Transverse colon (tissue), 4 donors: ENCODE measurements at places on chromosomes 6 and 20. TPM values are rescaled to one million over a fixed set of nuclear protein-coding genes. Genes with fewer than 3 reads are reported as not detected.

DNA sequence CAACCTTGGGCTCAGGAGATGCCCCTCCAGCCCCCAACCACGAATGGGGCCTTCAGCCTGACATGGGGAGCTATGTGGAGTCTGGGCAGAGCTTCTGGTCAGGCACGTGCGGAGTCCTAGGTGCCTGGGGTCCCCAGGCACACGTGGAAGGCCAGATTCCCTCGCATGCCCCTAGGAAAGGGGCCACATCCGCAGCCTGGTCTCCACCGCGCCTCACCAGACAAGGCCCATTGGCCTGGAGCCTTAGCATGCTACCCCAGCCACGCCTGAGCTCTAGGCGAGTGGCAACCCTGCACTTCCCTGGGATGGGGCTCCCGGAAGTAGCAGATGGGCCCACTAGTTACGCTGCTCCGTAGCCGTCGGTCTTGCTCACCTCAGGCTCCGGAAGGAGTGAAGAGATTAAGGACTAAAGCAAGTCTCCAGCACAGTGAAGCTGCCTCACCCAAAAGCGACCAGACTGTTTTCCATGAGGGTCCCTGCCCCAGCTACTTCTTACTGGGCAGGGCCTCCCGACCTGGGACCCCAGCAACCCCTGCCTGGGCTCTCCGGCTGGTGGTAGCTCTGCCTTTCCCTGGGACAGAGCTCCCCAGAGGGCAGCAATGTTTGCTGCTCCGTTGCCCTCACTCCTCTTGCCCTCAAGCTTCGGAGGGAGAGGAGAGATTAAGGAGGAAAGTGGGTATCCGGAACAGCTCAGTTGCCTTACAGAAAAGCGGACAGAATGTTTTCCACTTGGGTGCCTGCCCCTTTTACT is 93.2 kb upstream of the IMPG1 start:
- no peak for DNase-seq

GRCh38 chr6:12232339-12232738 is 57.8 kb upstream of the EDN1 start:
- DNase-seq = no peak

GRCh38 chr6:121548131-121548530 is 112.7 kb downstream of the GJA1 start:
- no peak for DNase-seq

- DNase-seq = no peak
Observed at GRCh38 chr6:25645916-25646315, 6.1 kb upstream of the SCGN start.

DNA sequence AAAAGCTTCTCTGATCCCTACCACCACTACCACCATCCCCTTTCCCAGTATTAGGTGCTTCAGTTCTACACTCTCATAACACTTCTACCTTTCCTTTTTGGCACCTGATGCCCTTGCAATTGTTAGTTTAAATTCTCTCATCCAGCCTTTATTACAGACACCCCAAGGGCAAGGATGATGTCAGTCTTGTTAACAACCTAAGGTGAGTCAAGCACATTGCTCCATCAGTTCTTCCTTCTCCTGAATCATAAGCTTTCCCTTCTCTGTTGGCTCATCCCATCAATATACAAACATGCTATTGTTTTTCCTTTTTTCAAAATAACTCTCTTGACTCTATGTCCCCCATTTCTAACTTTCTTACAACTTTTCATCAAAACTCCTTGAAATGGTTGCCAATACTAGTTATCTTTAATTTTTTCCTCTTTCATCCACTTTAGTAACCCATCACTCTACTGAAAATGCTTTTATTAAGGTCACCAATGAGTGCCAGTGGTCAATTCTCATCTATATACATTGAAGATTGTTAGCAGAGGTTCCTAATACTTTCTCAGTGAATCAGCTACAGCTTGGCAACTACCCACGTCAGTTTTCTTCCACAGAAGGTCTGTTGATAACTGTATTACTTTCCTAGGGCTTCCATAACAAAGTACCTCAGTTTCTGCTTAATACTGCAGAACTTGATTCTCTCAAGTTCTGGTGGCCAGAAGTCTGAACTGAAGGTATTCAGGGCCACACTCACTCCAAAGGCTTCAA is 97.1 kb upstream of the FLRT3 start:
- DNase-seq = no peak

SLC22A16 gene
- total RNA-seq = not detected

KIF6 gene
- not detected for total RNA-seq

DNA sequence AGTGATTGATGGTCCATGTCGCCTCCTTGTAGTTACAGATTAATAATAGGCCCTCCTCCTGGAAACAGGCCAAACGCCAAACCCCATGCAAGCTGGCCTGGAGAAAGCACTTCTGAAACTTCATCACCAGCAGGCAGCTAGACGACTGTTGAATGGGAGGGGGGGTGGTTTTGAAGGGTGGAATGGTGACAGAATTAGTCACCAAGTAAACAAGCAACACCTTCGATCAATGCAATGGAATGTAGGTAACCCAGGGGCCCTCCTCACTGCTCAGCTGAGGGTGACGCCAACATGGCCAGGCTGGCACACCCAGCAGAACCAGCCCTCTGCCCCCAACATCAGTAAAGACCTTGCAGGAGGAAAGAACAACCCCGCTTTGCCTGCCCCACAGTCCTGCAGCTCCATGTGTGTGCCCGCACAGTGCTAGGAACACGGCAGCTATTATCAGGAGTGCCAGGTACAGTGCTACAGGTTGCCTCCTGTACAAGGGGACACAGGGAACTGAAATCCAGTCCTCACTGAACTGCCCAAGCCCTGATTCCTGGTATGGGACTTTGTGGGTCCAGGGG is 2.7 kb downstream of the BCAS1 start:
- peak; percentile 82 for DNase-seq

GRCh38 chr20:7459083-7459482 is 481.2 kb downstream of the HAO1 start:
- no peak for DNase-seq

- DNase-seq = peak; percentile 43
Observed at GRCh38 chr6:28336284-28337120, 554 bp upstream of the ZSCAN31 start.

SASH1 gene
- total RNA-seq = 34.9 TPM

CGA gene
- total RNA-seq = not detected

GRCh38 chr6:36805917-36806316 is 33.3 kb downstream of the CPNE5 start:
- DNase-seq = no peak

NINL gene
- total RNA-seq = 4.0 TPM

KCNS1 gene
- not detected for total RNA-seq

DNA sequence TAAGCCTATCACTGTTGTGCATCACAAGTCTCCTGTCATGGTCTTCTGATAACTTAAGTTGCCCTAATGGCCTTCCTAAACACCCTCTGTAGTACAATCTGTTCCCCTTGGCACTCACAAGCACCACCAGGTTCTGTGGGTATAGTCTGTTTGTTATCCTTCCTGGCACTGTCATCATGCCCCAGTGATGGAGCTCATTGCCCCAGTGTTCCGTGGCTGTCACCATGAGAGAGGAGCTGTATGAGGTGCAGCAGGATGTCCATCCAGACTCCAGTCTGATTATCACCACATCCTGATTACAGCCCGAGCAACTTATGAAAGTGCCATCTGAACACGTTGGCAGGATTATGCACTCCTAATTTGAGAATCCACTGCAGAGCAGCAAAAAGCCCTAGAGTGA is 380.1 kb downstream of the FRK start:
- no peak for DNase-seq

DNA sequence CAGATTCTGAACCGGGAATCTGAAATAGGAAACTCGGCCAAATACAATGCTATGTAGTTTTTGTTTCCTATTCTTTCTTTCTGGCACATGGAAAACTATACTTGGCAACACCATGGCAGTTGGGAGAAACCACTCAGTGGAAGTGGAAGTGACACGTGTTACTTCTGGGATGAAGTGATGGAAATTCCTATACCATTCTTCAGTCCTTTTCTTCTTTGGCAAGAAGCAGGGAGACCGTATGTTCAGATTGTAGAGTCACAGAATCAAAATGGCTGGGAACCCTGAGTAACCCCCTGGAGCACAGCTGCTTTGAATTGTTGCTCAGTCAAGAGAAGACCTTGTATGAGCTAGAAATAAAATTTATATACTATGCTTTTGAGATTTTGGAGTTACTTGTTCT is 18.8 kb upstream of the TINAG start:
- DNase-seq = no peak

GRCh38 chr6:157978021-157978783 is 3.5 kb upstream of the SYNJ2 start:
- no peak for DNase-seq

DNA sequence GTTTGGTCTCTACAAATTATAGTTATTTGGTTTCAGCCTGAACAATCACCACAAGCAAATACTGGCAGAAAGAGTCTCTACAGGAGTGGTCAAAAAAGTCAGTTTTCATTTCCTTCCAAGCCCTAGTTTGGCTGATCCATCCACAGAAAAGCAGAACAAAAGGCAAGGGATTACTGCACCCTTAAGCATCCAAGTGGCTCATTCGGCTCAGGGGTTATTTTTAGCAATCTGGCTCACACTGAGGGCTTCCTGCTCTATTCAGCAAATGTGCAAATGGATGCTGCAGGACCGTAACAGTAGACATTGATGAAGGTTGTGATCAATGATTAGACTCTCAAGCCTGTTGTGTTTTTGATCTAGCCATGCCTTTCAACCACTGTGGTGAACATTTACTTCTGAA is 62.2 kb upstream of the FABP7 start:
- no peak for DNase-seq

RNF146 gene
- total RNA-seq = 21.3 TPM

- no peak for DNase-seq
Observed at GRCh38 chr6:33248643-33248931, 23.1 kb downstream of the VPS52 start.

DNA sequence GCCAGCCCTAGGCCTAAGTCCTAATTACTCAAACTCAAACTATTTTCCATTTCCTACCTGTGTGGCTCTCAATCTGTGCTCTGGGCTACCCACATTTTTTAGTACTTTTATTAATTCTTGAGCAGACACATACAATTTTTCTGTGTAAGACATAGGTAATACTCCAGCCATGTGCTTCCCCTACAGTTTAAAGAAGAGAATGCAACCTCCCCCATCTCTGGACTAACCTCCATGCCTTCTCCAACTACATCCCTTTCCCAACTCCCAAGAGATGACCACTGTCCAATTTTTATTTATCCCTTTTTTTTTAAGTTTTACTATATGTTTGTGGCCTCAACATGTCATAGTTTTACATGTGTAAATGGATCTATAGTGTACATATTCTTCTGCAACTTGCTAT is 5.8 kb downstream of the HMGN4 start:
- no peak for DNase-seq

KLC4 gene
- total RNA-seq = 186 TPM

DNA sequence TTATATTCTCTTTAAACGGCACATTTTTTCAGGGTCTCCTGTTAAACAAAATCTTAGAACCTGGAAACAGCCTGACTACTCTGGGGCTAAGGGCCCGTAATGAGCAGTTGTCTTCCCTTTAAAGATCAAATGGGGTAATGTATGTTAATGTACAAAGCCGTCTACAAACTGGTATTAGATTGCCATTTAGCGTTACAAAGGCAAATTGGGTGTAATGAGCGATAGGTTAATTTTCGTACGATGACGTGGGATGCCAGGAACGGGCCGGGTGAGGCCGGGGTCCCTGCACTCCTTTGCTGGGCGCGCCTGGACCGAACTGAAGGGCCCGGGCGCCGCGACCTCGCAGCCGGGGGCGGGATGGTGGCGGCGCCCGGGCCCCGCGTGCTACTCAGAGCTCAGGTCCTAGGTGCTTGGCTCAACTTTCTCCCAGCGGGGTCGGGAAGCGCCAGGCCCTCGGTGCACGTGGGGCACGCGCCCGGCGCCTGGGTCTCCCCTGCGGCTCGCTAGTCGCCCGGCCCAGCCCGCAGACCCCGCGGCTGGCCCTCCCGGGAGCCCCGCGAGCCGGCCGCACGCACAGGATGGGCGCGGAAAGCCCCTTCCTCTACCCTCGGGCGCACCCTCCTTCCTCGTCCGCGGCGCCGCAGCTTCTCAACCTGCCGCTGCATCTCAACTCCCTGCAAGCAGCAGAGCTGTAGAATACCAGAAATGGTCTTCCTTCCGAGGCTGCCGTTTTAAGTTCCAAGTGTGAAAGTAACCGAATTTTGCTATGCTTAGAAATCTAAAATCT is 5.9 kb downstream of the NKX2-4 start:
- DNase-seq = no peak

GRCh38 chr6:80860107-80860506 is 753.6 kb downstream of the BCKDHB start:
- no peak for DNase-seq

GRCh38 chr6:161057103-161058091 is 65.8 kb downstream of the MAP3K4 start:
- no peak for DNase-seq

PRSS16 gene
- 34.5 TPM for total RNA-seq

- DNase-seq = no peak
Observed at GRCh38 chr6:11830105-11830504, 51.5 kb upstream of the ADTRP start.

DNA sequence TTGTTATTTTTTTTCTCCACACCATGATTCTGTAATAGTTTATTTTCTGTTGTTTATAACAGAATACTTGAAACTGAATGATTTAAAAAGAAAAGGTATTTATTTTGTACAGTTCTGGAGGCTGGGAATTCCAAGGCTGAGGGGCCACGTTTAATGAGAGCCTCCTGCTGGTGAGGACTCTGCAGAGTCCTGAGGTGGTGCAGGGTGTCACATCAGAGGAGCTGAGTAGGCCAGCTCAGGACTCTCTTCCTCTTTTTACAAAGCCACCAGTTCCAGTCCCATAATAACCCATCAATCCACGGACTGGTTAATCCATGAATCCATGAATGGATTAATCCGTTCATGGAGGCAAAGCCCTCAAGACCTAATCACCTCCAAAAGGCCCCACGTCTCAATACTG is 71.6 kb downstream of the TFAP2A start:
- DNase-seq = no peak

- DNase-seq = no peak
Observed at GRCh38 chr6:150878347-150879213, 13.1 kb downstream of the MTHFD1L start.

DNA sequence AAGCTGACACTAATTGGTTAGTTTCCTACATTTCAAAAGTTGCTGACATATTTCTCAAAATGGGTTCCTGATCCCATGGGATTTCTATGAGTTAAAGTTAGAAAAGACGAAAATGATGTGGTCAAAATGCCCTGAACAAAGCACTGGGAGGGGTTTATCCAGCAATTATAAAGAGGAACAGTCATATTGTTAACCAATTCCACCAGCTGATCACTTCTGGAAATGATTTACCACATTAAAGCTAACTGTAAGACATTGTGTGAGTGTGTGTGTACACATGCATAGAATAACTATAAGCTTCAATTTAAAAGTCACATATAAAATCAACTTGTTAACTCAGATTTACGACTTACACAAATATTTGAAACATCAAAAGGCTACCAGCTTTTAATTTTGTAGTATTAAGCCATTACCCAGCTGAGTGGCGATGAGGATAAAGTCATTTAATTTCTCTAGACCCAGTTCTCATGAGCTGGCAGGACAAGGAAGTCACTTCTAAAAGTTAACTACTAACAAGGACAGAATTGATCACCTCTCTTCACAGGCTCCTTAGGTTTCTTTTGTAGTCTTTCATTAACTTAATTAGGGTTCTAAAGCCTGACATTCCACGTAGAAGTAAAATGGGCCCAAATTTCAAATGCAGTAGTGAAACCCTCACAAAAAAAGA is 40.4 kb downstream of the MAN1A1 start:
- DNase-seq = no peak
